ENCODE measurements at places on chromosomes 7 and 10.
A peak's percentile ranks its signal among the peaks of the same experiment; 100 is the strongest.

- DNase-seq: no peak
Observed at GRCh38 chr7:1676550-1677078, 6.5 kb downstream of the ELFN1 start.

DNA sequence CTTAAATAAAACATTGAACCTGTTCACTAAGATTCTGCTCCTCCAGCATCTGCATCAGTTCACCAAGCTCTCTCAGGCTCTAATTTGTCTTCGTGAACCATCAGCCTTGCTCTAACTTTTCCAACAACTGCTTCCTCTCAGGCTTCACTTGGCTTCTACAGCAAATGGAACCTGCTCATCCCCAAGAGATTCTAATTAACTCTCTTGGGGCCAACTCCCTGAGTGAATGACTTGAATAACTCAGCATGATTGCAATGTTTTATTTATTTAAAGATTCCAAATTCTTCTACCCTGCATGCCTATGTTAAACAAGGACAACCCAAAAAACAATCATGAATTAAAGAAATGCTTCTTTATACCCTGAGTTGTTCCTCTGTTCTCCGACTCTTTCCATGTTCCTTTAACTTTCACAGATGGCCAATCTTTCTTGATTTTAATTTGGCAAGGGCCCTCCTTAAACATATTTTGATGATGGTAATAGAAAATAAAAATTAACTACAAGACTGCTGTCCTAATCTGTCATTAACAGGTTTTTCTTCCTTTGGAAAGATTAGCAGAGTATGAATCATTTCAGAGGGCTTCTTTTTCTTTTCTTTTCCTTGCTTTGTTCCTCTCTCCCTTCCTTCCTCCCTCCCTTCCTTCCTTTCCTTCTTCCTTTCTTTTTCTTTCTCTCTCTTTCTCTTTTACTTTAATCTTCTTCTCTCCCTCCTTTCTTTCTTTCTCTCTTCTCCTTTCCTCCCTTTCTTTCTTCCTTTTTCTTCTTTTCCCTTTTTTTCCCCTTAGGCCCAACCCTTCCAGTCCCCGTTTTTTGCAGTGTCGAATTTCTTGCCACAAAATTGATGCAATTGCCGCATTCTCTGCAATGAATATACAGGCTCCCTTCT, 195.0 kb upstream of the RHOBTB1 start:
- no peak for DNase-seq

GRCh38 chr10:102413053-102413705, 5.4 kb downstream of the PSD start:
- DNase-seq: no peak

DNA sequence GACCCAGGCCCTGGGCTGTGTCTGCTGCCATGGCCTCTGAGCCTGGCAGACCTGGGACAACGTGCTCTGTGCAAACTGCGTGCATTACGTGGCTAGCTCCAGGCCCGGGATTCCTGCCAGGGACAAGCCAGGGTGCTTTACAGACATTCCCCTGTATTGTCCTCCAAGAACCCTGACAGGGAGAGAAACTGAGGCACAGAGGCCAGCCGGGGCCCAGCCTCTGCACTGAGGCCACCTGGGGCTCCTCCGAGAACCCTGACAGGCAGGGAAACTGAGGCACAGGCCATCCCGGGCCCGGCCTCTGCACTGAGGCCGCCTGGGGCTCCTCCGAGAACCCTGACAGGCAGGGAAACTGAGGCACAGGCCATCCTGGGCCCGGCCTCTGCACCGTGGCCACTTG, 64.9 kb downstream of the CFAP46 start:
- DNase-seq: no peak

- no peak for DNase-seq
Observed at GRCh38 chr10:20963056-20963455, 65.9 kb upstream of the NEBL start.

GRCh38 chr10:86710987-86711512, 42.7 kb downstream of the LDB3 start:
- DNase-seq: peak; percentile 47

- no peak for DNase-seq
Observed at GRCh38 chr10:32976338-32976737, 18.3 kb upstream of the ITGB1 start.

GRCh38 chr7:53315981-53316380, 280.5 kb downstream of the POM121L12 start:
- no peak for DNase-seq
